ENCODE measurements at places on chromosomes 6 and 20.

DNA sequence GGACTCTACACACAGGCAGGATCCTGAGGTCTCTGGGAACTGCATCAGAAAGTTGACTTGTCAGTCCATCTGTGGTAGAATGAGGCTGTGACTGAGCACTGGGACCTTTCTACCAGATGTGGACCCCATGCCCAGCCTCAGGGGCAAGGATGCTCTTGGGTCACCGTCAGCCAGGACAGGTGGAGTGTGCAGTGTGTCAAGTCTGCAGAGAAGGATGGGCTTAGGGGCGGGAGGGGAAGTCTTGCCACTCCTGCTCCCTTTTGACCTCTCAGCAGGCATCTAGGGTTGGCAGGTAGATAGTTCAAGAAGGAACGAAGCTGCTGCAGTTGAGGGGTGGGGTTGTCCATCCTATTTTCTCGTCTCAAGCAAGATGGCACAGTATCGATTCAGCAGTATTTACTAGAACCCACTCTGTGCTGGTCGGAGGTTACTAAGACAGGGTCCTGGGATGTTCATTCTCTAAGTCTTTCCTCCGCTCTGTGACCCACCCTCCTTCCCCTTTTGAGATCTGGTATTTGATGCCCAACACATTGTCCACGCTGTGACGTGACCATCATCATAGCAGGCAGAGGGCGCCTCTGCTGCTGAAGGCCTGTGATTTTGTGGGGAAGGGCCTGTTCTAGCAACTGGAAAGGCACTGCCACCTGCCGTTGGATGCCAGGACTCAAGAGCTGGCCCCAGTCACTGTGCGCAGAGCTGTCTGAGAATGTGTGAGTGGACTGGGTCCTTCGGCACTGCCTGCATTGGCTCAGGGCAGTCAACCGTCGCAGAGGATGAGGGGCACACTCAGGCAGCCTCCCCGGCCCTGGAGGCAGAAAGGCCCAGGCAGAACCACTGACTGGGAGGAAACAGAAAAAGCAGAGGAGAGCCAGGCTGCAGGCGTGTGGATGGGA lies 23.2 kb downstream of the RBCK1 start:
- DNase-seq = peak; percentile 36

DNA sequence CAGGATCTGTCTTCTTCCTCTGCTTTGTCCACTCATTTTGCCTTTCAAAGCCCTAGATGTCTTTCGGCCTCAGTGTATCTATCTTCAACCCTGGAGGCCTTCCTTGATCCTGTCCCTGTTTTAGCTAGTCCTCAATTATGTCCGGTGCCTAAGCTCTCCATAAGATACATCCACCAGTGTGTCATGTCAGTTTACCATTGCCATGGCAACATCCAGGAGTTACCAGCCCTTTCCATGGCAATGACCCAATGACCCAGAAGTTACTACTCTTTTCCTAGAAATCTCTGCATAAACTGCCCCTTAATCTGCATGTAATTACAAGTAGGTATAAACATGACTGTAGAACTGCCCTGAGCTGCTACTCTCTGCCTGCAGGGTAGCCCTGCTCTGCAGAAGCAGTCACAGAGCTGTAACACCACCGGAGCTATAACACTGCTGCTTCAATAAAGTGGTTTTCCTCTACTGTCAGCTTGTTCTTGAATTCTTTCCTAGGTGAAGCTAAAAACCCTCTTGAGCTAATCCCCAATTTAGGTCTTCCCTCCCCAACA lies 712.1 kb upstream of the AGPAT4 start:
- no peak for DNase-seq

- no peak for DNase-seq
Observed at GRCh38 chr20:59010321-59010994, 3.4 kb upstream of the CTSZ start.

DNA sequence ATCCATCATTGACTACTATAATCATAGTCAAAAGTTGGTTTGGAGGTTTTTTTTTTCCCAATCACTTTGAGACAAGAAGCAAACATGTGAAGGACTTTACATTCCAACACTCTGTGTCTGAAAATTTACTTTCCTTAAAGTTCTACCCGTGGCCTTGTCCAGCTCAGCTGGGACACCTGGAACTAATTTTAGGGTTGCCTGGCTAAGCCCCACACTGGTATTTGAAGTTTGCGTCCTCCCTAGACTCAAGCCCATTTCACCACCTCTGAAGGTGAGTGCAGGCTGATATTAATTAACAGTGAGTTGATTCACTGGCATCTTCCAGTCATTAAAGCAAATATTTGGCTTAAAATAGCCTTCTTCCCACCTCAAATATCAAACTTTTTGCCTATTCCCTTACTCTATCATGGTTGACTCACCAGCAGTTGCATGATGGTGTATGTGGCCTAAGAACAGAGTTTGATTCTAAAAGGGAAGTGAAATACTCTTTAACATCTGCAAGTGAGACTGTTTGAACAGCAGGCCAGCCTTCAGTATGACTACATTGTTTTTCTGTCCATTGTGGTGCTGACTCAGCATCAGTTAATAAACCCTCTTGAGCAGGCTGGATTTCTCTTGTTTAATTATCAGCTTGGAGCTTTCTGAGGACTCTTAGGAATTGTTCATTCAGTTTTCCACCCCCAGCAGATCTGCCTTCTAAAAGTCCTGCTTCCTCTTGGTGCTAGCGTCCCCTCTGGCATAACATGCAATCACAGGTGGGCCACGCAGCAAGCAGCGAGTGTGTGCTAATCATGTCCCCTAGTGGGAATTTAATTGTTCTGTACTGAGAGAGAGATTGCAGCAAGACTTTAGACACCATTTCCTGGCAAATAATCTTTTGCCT lies 1.8 kb upstream of the PRDM1 start:
- peak; percentile 33 for DNase-seq

DNA sequence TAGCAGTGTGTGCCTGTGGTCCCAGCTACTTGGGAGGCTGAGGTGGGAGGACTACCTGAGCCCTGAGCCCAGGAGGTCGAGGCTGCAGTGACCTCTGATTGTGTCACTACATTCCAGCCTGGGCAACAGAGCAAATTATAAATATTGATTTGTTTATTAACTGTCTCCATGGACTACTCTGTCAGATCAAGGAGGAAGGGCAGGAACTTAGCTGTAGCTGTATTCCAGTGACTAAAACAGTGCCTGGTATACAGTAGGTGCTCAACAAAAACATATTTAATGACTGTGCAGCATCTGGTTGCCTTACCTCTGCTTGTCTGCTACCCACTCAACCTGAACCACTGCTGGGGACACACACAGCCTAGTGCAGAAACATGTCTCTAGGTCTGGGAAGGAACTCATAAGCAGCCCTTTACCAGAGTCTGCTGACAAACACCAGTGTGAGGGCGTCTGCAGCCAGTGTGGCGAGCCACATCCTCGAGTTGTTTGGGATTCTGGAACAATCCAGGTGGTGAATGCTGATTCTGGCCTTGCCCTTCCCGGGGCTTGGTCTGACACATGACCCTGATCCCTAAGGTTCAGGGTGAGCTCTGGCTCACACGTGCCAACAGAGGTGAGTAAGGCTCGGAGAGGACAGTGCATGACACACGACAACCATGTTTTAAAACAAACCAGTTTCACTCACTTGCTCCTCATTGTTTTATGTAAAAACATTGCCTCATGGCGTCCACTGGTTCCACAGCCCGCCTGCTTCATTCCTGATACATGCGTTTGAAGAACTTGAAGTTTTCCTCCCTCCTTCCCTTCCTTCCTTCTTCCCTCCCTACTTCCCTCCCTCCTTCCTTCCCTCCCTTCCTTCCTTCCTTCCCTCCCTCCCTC lies 117.9 kb upstream of the ZNF217 start:
- no peak for DNase-seq

GRCh38 chr6:12163744-12164507 lies 126.2 kb upstream of the EDN1 start:
- DNase-seq = no peak

GRCh38 chr6:136728033-136728939 lies 64.0 kb downstream of the MAP3K5 start:
- DNase-seq = no peak

DNA sequence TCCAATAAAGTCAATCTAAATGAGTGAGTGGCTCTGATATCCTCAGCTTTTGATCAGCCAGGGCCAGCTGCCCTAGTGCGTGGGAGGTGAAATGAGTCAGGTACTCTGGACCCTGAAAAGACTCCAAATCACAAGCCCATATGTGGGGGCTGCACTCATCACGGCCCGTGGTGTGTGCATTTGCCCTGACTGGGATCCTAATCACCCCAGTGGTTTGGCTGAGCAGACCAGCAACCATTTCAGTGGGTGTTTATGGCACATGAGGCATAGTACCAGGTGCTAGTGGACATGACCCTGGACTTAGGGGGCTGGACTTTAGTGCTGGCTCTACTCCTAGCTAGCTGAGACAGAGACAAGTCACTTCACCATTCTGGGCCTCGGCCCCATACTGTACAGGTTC lies 39.4 kb downstream of the SCML4 start:
- no peak for DNase-seq

DNA sequence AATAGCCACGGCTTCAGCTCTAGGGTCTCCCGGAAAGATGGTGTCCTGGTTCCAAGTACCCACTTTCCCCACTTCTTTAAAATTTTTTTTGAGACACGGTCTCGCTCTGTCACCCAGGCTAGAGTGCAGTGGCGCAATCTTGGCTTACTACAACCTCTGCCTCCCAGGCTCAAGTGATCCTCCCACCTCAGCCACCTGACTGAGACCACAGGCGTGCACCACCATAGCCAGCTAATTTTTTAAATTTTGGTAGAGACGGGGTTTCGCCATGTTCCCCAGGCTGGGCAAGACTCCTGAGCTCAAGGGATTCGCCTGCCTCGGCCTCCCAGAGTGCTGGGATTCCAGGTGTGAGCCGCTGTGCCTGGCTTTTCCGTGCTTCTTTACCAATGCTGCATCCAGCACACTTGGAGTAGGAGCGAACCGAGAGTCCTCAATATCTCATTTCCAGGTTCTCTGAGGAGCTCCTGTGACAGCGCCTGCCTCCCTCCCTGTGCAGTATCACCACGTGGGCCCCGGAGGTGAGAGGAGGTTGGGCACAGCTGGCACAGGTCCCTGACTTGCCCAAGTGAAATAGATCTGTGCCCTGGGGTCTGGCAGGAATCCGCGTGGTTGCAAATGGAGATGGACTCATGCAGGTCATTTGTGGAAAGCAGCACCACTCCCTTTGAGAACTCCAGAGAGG lies 37.3 kb downstream of the EZR start:
- DNase-seq = no peak

GRCh38 chr6:142822842-142823241 lies 122.1 kb downstream of the HIVEP2 start:
- no peak for DNase-seq

- no peak for DNase-seq
Observed at GRCh38 chr6:121677571-121677970, 242.1 kb downstream of the GJA1 start.

GRCh38 chr6:159535656-159536350 lies 157.2 kb downstream of the SOD2 start:
- no peak for DNase-seq

All from progenitor cell of endocrine pancreas (in vitro differentiated cells).